ENCODE measurements at places on chromosomes 1 and 21.
A peak's percentile ranks its signal among the peaks of the same experiment; 100 is the strongest.

DNA sequence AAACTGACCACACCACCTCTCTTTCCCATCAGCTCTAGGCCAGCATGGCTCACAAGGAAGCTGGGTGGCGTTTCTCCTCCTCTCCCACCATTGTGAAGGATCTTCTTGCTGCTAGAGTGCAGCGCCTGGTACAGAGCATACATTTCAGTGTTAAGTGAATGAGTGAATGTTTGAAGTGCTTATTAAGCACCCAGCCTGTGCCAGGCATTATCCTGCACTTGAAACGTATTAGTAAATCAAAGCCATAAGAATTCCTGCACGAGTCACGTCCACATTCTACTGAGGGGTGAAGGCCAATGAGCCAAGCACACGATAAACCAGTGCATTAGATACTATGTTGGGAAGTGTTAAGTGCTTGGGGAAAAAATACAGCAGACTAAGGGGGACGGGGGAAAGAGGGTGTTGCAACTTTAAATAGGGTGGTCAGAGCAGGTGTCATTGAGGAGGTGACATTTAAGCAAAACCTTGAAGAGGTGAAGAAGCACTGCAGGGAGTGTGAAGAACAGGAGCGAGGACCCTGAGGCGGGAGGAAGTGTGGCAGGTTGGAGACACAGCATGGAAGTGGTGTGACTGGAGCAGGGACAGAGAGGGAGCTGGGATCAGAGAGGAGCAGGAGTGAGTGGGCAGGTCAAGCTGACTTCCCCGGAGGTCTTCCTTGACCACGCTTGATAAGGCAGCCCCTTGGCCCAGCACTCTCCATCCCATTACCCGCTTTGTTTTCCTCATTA is 48.5 kb upstream of the LRRN2 start:
- DNase-seq: no peak

- peak; percentile 2 for DNase-seq
Measured at GRCh38 chr1:210252621-210253051, 20.0 kb downstream of the SERTAD4 start.

- DNase-seq: no peak
Measured at GRCh38 chr1:232310541-232310940, 319.4 kb downstream of the SIPA1L2 start.

DNA sequence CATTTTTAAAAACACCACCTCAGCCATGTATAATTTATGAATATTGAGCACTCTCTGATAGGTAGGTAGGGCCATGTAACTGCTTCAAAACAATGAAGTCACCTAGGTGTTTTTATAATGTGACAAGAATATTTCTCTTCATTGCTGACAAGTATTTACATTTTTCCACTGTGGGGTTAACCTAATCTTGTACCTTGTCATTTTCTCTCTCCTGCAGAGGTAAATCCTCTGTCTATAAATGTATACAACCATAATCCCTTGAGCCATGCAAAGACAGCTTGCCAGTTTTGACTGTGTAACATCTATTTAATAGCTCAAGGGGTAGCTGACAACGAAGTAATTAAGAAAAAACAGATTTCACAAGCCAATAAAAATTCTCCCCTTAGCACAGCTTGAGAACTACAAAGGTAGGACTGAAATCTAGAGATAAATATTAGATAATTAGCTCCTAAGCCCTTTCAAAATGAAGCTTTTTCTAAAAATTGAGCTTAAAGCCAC is 137.6 kb upstream of the POGK start:
- DNase-seq: no peak

DNA sequence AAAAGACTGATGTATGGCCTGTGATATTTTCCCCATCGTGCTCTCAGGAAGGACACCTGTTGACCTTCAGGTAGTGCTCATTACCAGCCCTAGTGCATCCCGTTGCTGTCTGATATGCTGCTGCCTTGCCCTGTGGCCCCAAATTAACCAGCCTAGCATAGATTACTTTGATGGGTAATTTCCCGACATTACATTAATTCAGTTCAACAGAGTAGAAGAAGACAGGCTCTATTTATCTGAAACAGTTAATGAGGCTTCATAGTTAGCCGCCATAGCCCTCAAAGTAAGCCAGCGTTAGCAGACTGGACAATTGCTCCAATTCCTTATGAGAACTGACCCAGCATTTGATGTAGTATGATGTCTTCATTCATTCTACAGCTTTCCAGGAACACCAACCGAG is 257.6 kb downstream of the OLFM3 start:
- no peak for DNase-seq

GRCh38 chr1:59015708-59016107 is 231.9 kb upstream of the JUN start:
- DNase-seq: no peak

- DNase-seq: no peak
Measured at GRCh38 chr1:36327421-36328087, 4.1 kb upstream of the EVA1B start.

DNA sequence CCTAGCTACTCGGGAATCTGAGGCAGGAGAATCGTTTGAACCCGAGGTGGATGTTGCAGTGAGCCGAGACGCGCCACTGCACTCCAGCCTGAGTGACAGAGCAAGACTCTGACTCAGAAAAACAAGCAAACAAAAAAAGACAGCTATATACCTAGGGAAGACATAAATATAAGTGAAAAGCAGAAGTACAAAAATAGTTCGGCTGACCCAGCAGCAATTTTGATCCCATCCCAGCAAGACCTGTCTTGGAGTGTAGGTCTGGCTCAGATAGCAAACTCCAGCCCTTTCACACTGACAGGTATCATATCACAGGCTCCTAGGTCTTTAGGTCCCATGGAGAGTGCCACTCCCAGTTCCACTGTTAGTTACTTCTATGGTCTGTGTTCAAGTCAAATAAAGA is 14.6 kb downstream of the MTX1 start:
- no peak for DNase-seq

DNA sequence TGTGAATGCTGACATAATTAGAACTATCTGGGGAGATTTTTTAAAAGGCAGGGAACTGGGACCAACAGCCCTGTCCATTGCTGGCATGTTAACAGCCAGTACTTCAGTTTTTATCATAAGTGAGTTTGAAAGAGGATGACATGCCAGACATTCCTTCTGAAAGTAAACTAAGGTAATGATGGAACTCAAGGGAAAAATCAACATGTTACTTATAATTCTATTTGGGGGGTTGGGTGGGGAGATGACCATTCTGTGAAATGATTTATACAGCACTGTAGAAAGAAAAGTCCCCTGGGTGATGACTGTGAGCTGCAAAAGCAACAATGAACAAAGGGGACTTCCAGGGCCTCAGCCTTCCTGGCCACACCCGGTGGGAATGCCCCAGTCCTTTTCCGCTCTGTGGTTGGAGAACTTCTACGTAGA is 5.4 kb upstream of the LAMC2 start:
- DNase-seq: no peak

DNA sequence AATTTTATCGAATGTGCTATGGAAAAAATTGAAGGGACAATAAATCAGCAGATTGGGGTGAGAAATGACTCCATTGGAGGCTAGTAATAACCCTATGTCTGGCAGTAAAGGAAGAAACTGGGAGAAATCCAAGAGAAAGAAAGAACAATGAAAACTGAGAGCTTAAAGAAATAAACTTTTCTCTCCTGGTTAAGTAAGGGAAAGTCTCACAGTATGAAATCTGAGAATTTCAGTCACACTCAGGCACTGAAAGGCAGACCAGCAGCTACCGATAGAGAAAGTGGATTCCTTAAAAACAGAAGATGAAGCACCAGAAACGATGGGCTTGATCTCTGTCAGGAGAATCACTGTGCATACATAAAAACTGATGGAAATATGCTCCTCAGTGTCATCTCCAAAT is 404.2 kb downstream of the PLPP3 start:
- no peak for DNase-seq

GRCh38 chr1:36114371-36114770 is 10.7 kb downstream of the COL8A2 start:
- DNase-seq: no peak

- no peak for DNase-seq
Measured at GRCh38 chr1:84190455-84190854, 46.4 kb downstream of the PRKACB start.
